Activated CD8-positive, alpha-beta memory T cell treated with anti-CD3 and anti-CD28 coated beads, Interleukin-2, amount 10 ng/mL, durations not matched to agents 7 days and 5 days (primary cell): ENCODE measurements at places on chromosomes 5 and 9. TPM values are rescaled to one million over a fixed set of nuclear protein-coding genes. Genes with fewer than 3 reads are reported as not detected.

TIMD4 gene
- total RNA-seq: 10.2 TPM

PCDH12 gene
- 0.12 TPM for total RNA-seq

TXNDC8 gene
- not detected for total RNA-seq

GBGT1 gene
- 3.9 TPM for total RNA-seq

SLC45A2 gene
- total RNA-seq: not detected

NMUR2 gene
- total RNA-seq: not detected

DNA sequence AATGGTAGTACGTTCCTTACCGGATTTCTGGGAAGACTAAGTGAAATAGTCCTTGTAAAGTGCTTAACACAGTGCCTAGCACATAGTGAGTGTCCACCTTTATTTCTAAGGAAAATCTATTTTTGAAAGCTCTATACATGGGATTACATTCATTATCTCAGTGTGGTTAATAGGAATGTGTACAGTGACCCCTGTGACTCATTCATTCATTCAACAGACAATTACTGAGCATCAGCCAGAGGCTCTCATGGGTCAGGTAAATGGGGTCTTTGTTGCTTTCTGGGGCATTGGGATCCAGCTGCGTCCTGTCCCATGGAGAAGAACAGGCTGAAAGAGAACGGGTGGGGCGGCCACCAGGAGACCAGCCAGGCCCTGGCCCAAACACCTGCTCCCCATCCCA is 226.2 kb upstream of the TBC1D2 start:
- no peak for DNase-seq
- H3K27me3 ChIP-seq: peaks cover 43% of the 10 kb centered on the region
- no peaks in the 10 kb centered on the region for H3K4me1 ChIP-seq
- no peaks in the 10 kb centered on the region for H3K36me3 ChIP-seq
- no peak overlapping the region for H3K27ac ChIP-seq
- H3K4me3 ChIP-seq: no peak overlapping the region

DNA sequence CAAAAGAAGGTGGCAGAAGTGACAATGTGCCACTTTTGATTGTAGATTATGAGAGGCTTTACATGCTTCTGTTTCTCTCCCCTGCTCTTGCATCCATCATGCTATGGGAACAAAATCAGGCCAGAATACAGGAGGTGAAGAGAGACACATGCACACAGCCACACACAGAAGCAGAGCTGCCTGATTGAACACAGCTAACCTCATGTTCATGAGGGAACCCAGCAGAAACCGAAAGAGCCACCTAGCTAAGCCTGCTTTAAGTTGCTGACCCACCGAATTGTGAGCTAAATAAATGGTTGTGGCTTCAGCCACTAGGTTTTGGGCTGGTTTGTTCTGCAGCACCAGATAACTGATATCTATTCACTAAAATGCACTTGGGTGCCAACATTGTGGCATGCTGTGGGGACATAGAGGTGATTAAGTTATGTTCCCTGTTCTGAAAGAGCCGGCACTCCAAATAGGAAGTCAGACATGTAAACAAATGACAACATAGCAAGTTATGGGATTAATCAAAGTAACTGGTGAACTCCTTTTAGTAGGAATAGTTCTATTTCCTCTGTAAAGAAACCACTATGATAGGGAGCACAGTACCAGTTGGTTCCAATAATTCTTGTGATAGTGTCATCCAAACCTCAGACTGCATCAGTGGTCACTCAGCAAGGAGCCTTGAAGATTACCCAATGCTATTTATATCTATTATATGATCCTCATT is 93.6 kb upstream of the TNC start:
- H3K27me3 ChIP-seq: peaks cover 33% of the 10 kb centered on the region
- DNase-seq: no peak
- H3K27ac ChIP-seq: no peak overlapping the region

RPP25L gene
- total RNA-seq: 27.2 TPM

TAS2R1 gene
- total RNA-seq: not detected

PCDHGC5 gene
- not detected for total RNA-seq

- peaks cover 6% of the 10 kb centered on the region for H3K36me3 ChIP-seq
- peaks cover 7% of the 10 kb centered on the region for H3K4me1 ChIP-seq
- no peaks in the 10 kb centered on the region for H3K27me3 ChIP-seq
- no peak for DNase-seq
Measured at GRCh38 chr5:10690460-10691440, 70.3 kb downstream of the DAP start.

SLC34A1 gene
- 0.85 TPM for total RNA-seq

PCDHGB3 gene
- total RNA-seq: 0.09 TPM

DNA sequence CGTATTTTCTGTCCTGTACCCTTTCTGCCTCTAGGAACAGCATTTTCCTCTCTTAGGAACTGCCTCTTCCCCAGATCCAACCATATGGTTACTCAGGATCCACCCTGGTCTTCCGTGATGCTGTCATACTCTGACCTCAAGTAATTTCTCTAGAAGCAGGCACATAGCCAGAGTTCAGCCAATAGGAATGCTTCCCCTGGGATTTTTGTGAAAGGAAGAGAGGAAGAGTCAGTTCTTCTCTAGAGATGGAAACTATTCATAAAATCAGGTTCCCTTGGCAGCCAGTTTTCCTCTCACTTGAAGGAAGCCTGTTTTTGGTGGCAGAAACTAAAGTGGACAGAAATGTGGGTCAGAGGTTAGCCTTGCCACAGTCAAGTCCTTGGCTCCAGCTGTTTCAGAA is 400.1 kb upstream of the PCSK5 start:
- no peaks in the 10 kb centered on the region for H3K27me3 ChIP-seq
- H3K4me1 ChIP-seq: no peaks in the 10 kb centered on the region
- no peak overlapping the region for H3K27ac ChIP-seq
- H3K4me3 ChIP-seq: no peak overlapping the region
- no peaks in the 10 kb centered on the region for H3K36me3 ChIP-seq
